ENCODE measurements at places on chromosomes 3 and 15. TPM values are rescaled to one million over a fixed set of nuclear protein-coding genes. Genes with fewer than 3 reads are reported as not detected.

- H3K27ac ChIP-seq: no peak overlapping the region
- peaks cover 19% of the 10 kb centered on the region for H3K4me1 ChIP-seq
- no peak for DNase-seq
These were observed 60.5 kb downstream of the RAB7A start for GRCh38 chr3:128786434-128787020.

DNA sequence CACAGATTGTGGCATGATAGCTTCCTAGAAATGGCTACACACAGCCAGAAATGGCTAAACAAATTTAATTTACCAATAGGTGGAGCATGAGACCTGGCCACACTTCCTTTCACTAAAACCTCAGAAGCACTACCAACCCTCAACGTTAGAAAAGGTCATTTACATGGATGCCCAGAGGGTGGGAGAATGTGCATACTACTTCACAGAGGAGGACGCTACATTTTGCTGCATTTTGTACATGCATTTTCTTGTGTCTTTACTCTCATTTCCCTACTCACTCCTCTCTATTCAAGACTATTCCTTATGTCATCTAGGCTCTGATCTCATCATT is 40.1 kb downstream of the C2CD4B start:
- H3K4me1 ChIP-seq: peaks cover 17% of the 10 kb centered on the region
- DNase-seq: no peak
- no peaks in the 10 kb centered on the region for H3K36me3 ChIP-seq
- no peak overlapping the region for H3K27ac ChIP-seq
- no peaks in the 10 kb centered on the region for H3K27me3 ChIP-seq

- no peak overlapping the region for H3K4me3 ChIP-seq
- peaks cover 79% of the 10 kb centered on the region for H3K4me1 ChIP-seq
- H3K27ac ChIP-seq: peak overlapping the region; percentile 94
- no peaks in the 10 kb centered on the region for H3K27me3 ChIP-seq
- no peak for DNase-seq
These were observed 449.7 kb downstream of the FOXP1 start for GRCh38 chr3:71133865-71134264.

DNA sequence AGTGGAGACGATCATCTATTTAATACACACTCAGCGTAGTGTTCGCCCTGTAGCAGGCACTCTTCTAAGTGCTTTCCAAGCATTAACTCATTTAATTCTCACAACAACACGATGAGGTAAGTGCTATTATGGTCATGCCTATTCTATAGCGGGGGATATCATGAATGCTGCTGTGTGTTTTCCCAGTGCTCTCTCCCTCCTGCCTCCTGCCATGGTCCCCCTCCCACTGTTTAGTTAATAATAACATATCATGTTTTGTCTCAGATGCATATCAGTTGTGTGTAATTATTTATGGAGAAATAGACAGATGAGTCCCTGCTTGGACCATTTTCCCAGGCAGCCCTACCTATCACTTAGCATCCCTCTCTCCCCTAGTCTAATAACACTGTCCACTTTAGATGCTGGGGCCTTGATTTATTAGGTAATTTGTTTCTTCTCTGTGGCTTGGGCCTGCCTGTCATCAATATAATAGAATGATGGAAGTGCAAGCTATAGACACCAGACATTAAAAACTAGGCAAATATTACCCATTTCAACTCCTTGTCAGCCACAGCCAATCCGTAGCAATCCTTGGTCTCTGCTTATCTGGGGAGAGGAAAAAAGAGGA is 122.9 kb upstream of the TLE3 start:
- peaks cover 5% of the 10 kb centered on the region for H3K4me1 ChIP-seq
- H3K36me3 ChIP-seq: no peaks in the 10 kb centered on the region
- peaks cover 74% of the 10 kb centered on the region for H3K27me3 ChIP-seq
- no peak for DNase-seq

GRCh38 chr3:142436951-142437585 is 10.8 kb downstream of the XRN1 start:
- no peak overlapping the region for H3K4me3 ChIP-seq
- DNase-seq: no peak
- H3K27ac ChIP-seq: no peak overlapping the region
- peaks cover 10% of the 10 kb centered on the region for H3K36me3 ChIP-seq
- peaks cover 5% of the 10 kb centered on the region for H3K4me1 ChIP-seq

GRCh38 chr3:148226246-148226645 is 471.5 kb upstream of the AGTR1 start:
- H3K27me3 ChIP-seq: no peaks in the 10 kb centered on the region
- DNase-seq: no peak
- peaks cover 1% of the 10 kb centered on the region for H3K4me1 ChIP-seq
- H3K27ac ChIP-seq: no peak overlapping the region

DNA sequence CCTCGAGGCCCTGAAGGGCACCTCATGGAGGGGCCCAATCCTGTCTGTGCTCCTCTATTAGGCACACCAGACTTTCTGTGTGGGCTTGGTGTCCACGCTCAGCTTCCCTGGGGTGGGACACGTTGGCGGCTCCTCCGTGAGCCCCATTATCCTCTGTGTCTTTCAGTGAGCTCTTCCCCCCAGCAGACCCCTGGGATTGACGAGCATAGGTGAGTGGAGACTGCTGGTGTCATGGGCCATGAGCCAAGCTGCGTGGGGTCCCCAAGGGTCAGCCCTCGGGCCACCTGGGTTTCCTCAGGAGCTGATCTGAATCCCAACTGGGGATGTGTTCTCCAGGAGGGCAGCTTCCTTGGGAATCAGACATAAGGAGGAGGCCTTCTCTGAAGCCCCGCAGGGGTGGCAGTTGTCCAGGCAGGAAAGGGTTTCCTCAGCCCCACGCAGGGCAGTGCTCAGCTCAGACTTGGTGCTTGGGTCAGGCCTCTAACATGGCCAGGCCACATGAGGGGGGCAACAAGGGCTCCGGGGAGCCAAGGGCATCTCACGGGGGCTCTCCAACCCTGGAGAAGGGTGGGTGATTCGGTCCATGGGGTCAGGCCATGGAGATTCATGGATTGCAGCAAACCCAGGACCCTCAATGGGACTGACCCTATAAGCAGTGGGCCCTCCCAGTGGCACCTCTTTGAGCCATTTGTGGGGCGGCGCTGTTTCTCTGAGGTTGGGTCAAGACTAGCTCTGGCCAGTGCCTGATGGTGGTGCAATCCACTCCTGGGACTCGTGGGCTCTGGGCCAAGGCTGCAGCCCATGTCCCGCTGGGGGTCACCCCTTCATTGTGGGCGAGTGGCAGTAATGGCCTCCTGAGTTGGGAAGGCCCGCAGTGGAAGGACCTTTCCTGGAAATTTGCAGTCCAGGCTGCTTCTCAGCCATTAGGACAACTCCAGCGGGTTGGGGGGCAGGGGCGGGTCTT is 222.5 kb downstream of the SNRPN start:
- peaks cover 4% of the 10 kb centered on the region for H3K36me3 ChIP-seq
- DNase-seq: peak; percentile 6
- no peaks in the 10 kb centered on the region for H3K4me1 ChIP-seq
- H3K27ac ChIP-seq: no peak overlapping the region
- no peaks in the 10 kb centered on the region for H3K27me3 ChIP-seq

GRCh38 chr3:123449997-123450604 is 1.2 kb upstream of the ADCY5 start:
- H3K4me1 ChIP-seq: peaks cover 29% of the 10 kb centered on the region
- peaks cover 19% of the 10 kb centered on the region for H3K27me3 ChIP-seq
- H3K36me3 ChIP-seq: peaks cover 1% of the 10 kb centered on the region
- DNase-seq: peak; percentile 26
- H3K27ac ChIP-seq: peak overlapping the region; percentile 78
- H3K4me3 ChIP-seq: peak overlapping the region; percentile 73

GRCh38 chr15:58036579-58036978 is 28.9 kb downstream of the ALDH1A2 start:
- no peak overlapping the region for H3K4me3 ChIP-seq
- DNase-seq: no peak
- H3K36me3 ChIP-seq: no peaks in the 10 kb centered on the region
- H3K27ac ChIP-seq: no peak overlapping the region

DNA sequence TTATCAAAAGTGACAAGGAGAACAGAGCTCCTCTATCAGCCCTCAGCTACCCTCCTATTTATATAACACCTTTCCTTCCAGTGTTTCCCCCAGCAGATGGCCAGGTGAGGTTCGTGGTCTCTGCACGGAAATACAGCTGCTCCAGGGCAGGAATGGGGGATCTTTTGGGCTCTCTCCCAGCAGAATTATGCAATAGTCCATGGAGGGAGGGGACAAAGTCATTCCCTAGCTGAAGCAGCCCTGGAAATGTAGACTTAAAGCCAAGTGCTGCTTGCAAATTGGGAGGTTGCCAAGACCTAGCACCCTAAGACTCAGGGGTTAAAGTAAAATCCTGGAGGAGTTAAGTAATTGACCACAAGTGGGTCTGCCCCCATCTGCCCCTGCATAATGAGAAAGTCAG is 256.3 kb downstream of the LRTM1 start:
- no peaks in the 10 kb centered on the region for H3K36me3 ChIP-seq
- peaks cover 8% of the 10 kb centered on the region for H3K27me3 ChIP-seq
- H3K4me3 ChIP-seq: no peak overlapping the region
- peaks cover 9% of the 10 kb centered on the region for H3K4me1 ChIP-seq

DNA sequence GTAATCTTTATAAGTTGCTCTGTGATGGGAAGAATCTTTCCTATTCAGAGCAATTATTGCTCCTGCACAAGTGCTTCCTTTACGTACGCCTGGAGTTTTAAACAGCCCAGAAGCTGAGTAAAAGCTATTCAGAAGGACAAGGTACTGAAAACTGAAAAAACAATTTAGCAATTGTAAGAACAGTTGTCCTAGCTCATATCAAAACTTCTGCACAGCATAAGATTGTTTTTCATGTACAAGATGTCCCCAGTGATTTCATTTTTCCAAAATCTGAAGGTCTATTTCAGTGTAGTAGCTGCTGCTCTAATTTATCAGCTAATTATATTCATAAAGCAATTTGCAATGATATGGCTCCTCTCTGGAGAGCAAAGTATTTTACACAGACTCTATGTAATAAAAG is 23.7 kb downstream of the KCNAB1 start:
- peaks cover 9% of the 10 kb centered on the region for H3K27me3 ChIP-seq
- DNase-seq: no peak
- H3K36me3 ChIP-seq: no peaks in the 10 kb centered on the region
- no peak overlapping the region for H3K27ac ChIP-seq

DNA sequence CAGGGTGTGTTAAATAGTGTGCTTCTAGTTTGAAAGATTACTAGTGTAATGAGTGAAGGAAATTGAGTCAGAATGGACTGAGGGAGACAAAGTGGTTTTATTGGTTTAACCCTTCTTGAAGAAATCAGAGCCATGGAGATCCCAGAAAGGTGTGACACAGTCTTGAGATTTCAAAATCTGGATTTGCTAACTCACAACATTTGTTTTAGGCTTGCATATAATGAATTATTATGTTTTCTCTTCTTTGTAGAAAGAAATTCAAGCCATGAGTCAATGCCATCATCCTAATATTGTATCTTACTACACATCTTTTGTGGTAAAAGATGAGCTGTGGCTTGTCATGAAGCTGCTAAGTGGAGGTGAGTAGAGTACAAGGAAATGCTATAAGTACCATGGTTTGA is 25.1 kb downstream of the OXSR1 start:
- H3K27me3 ChIP-seq: no peaks in the 10 kb centered on the region
- no peak overlapping the region for H3K4me3 ChIP-seq
- peaks cover 25% of the 10 kb centered on the region for H3K36me3 ChIP-seq
- no peak overlapping the region for H3K27ac ChIP-seq

- H3K4me3 ChIP-seq: no peak overlapping the region
- H3K36me3 ChIP-seq: peaks cover 16% of the 10 kb centered on the region
- peaks cover 1% of the 10 kb centered on the region for H3K4me1 ChIP-seq
These were observed 11.0 kb downstream of the THBS1 start for GRCh38 chr15:39591896-39592315.

DNA sequence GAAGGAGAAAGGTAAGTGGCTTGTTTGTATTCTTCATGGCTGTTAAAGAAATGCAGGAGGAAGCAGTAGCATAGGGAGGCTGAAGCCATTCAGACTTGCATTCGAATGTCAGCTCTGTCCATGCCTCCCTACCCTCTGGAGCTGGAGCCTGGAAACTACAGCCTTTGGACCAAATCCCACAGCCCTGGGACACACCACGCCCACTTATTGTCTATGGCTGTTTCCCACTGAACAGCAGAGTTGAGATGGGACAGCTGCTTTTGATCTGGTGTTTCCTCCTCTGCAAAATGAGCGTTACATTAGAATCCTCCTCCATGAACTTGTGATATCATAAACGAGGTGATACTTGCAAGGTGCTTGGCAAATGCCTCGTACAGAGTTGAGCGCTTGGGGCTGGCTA is 3.6 kb downstream of the FAM107A start:
- H3K4me3 ChIP-seq: no peak overlapping the region
- DNase-seq: no peak
- H3K27ac ChIP-seq: no peak overlapping the region
- H3K4me1 ChIP-seq: no peaks in the 10 kb centered on the region
- H3K27me3 ChIP-seq: peaks cover 16% of the 10 kb centered on the region

GRCh38 chr3:52923963-52924362 is 26.6 kb upstream of the STIMATE start:
- H3K36me3 ChIP-seq: peaks cover 17% of the 10 kb centered on the region
- DNase-seq: no peak
- no peaks in the 10 kb centered on the region for H3K27me3 ChIP-seq
- no peaks in the 10 kb centered on the region for H3K4me1 ChIP-seq

- DNase-seq: no peak
- peaks cover 9% of the 10 kb centered on the region for H3K36me3 ChIP-seq
- H3K4me3 ChIP-seq: peak overlapping the region; percentile 98
- H3K27ac ChIP-seq: peak overlapping the region; percentile 100
These were observed 4.8 kb downstream of the CHD2 start for GRCh38 chr15:92904722-92905571.

DNA sequence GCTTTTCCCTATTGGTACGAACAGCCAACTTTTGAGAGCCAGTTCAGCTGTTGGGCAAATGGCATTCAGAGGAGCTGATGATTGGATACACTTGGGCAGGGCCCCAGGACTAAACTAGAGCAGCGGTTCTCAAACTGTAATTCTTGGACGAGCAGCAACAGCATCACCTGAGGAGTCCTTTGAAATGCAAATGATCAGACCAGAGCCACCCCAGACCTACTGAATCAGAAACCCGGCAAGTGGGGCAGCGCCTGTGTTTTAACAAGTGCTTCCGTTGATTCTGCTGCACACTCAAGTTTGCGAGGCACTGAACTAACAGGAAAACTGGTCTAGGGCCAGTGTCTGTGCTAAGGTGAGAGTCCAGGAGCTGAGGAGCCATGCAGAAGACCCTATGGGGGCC is 239.7 kb downstream of the UACA start:
- H3K27ac ChIP-seq: no peak overlapping the region
- no peak for DNase-seq
- no peak overlapping the region for H3K4me3 ChIP-seq

GRCh38 chr15:48556159-48556897 is 89.2 kb downstream of the FBN1 start:
- no peaks in the 10 kb centered on the region for H3K36me3 ChIP-seq
- H3K27me3 ChIP-seq: peaks cover 6% of the 10 kb centered on the region
- no peaks in the 10 kb centered on the region for H3K4me1 ChIP-seq
- no peak for DNase-seq
- H3K4me3 ChIP-seq: no peak overlapping the region
- H3K27ac ChIP-seq: no peak overlapping the region

The CCDC54 gene
- not detected for total RNA-seq

The TASOR gene
- 67.6 TPM for total RNA-seq

The ARPP21 gene
- total RNA-seq: not detected

The IQCB1 gene
- 38.3 TPM for total RNA-seq

The PRICKLE2 gene
- 23.2 TPM for total RNA-seq

The GOLGA6L7 gene
- not detected for total RNA-seq

The PSTPIP1 gene
- total RNA-seq: not detected

The GABRG3 gene
- 0.24 TPM for total RNA-seq

The MED12L gene
- 10.8 TPM for total RNA-seq

The HMCES gene
- total RNA-seq: 35.3 TPM

The KLHL18 gene
- total RNA-seq: 33.6 TPM

The ALG1L2 gene
- total RNA-seq: 3.5 TPM

All from progenitor cell of endocrine pancreas (in vitro differentiated cells).